ENCODE measurements at places on chromosomes 16 and 17.

GRCh38 chr17:17533901-17534441 lies 37.8 kb upstream of the RASD1 start:
- no peak for DNase-seq

DNA sequence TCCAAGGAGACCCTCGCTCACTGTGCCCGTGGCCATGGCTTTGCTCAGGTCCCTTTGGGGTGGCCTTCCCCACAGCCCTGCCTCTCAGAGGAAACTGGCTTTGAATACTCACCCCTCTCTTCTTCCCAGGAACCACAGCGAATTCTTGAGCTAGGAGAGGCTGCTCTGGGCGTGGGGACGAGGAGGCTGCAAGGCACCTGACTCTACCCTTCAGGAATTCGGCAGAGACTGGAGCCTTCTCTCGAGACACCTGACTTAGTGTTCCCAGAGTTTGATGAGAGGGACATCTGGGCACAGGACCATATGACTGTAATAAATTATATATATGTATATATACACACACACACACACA lies 6.2 kb downstream of the LLGL2 start:
- no peak for DNase-seq

GRCh38 chr17:12095522-12095921 lies 74.8 kb downstream of the MAP2K4 start:
- no peak for DNase-seq

DNA sequence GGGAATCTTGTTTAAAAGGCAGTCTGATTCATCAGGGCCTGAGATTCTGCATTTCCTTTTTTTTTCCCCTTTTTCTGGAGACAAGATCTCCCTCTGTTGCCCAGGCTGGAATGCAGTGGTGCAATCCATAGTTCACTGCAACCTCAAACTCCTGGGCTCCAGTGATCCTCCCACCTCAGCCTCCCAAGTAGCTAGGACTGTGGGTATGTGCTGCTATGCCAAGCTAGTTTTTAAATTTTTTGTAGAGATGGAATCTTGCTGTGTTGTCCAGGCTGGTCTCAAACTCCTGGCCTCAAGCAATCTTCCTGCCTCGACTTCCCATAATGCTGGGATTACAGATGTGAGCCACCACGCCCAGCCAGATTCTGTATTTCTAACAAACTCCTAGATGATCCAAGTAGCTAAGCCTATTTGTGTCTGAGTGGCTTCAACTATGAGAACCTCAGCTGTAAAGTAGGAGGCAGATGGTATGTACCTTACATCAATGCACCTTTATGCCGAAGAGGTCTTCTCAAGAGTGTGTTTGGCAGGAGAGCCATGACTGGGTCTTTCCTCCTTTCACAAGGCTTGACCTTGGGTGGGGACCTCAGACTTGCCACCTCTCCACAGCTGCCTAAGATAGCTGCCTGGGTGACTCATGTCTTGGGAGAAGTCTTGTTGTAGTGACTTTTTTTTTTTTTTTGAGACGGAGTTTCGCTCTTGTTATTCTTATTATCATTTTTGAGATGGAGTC lies 10.9 kb downstream of the LDAF1 start:
- no peak for DNase-seq

DNA sequence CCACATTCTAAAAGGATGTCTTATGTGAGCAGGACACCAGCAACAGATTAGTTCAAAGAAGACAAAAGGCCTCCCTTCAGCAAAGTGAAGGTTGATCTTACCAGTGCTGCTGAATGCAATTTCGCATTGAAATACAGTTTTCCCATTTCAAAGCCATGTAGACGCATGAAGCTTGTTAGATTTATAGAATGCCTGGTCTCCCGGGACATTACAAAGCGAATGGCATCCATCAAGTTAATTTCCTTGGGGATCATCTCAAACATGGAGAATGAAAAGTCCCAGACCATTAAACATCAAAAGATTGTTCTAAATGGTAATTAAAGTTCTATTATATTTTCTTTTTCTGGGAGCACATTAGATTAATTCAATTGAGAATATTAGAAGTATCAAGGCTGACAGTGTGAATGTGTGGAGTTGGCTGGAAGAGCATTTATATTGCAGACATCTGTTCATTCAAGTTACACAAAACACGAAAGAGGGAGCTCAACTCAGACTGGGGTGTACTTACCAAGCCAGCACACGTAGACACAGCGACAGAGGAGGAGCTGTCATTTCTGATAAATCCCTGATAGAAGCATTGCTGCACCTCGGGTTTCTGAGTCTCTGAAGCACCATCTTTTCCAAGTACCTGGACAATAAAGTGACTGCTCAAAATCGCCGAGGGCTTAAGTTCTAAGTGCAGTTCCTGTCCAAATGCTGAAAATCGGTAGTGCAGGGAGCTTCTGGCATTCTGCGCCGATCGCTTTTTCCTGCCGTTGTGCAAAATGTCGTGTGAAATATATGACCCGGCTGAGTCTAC lies 3.8 kb downstream of the ADAMTS18 start:
- no peak for DNase-seq

DNA sequence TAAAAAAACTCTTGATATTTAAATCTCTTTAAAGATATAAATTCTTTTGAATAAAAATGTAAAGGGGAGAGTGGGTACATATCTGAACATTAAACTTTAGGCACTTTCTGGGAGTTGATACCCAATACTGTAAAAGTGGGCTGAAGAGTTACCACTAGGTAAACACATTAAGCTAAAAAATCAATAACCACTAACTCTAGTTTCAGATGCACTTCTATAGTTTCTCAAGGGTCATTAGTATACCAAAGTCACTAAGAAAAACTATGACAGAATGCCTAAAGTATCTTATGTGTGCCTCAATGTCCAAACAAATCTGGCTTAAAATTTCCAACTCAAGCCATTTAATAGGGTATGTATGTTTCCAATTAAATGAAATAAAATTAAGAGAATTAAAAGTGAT lies 13.1 kb upstream of the CFDP1 start:
- no peak for DNase-seq

- DNase-seq = no peak
These were observed 35.0 kb upstream of the MNT start for GRCh38 chr17:2435862-2436261.

GRCh38 chr16:81315271-81316175 lies 761 bp downstream of the GAN start:
- DNase-seq = peak; percentile 65

GRCh38 chr16:59339871-59340270 lies 605.8 kb upstream of the GOT2 start:
- no peak for DNase-seq

DNA sequence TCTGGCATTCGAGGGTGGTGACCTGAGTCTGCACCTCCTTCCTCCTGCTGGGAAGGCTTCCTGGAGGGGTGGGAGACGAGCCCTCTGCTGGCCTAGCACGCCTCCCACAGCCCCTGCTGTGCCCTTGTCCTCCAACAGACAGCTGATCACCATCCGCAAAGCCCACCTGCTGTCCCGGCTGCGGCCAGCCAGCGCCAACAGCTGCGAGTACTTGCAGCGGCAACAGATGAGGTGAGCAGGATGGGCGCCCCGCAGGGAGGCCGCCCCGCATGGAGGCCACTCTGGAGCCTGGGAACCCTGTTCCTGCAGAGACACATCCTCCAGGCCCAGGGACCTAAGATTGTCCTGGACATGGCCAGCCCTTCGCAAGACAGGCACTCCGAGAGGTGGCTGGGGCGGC lies 21.6 kb downstream of the UBALD1 start:
- DNase-seq = no peak

DNA sequence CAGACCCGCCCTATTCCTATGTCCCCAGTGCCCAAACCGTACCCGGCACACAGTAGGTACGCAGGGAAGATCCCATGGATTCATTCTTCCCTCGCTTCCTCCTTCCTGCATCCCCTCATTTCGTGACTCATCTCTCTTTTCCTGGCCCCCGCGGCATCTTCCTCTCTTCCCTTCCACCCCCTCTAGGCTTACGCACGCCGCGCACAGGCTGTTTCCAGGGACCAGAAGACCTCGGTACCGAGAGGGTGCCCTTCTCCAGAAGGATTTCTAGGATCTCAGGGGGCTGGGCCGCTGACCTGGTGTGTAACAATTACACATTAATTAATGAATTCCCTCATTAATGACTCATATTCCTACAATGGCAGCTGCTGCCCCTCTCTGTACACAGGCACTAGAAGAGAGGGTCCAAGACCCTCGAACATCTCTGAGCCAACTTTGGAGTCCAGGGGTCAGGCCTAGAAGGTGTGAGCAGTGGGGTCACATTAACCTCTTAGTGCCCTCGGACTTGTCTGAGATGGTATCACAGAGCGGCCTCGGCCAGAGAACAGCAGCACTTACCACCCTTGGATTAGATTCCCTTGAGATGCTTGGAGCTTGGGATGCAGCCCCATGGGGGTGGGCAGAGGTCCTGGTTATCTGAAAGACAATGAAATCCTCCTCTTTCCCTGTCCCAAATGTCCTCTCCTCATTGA lies 16.8 kb upstream of the PLLP start:
- DNase-seq = no peak

GRCh38 chr17:81841866-81842265 lies 7.0 kb upstream of the PPP1R27 start:
- DNase-seq = no peak

DNA sequence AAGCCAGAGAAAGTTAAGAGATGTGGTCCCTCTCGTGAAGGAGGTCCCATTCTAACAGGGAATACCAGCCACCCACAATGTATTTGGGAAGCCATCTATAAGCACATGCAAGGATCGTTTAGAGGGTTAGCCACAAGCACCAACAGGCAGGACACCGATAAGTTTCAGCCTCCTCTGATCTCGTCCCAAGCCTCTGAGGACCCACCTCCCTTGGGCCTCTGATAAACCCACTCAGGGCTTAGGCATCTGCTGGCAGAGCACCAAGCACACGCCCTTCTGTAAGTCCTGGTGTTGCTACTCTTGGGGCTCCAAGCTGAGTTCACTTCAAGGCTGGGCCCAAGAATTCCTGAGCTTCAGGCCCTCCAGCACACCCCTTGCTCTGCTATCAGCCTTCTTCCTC lies 5.4 kb upstream of the PNPO start:
- no peak for DNase-seq

DNA sequence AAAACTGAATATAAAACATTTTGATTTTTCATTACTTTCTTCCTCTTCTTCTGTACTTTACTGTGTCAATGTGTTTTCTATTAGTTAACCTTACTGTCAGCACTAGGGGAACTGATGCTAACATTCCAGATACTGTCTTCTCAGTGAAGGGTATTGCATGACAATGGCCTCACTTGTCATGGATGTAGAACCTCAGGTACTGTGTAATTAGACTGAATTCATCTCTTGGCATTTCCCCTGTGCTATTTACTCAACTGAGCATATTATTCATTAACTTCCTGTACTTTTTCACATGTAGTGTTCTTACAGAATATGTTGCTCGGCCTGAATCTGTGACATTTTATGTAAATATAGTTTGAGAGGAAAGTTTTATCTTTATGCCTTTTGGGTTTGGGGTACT lies 237.0 kb downstream of the CA10 start:
- no peak for DNase-seq

DNA sequence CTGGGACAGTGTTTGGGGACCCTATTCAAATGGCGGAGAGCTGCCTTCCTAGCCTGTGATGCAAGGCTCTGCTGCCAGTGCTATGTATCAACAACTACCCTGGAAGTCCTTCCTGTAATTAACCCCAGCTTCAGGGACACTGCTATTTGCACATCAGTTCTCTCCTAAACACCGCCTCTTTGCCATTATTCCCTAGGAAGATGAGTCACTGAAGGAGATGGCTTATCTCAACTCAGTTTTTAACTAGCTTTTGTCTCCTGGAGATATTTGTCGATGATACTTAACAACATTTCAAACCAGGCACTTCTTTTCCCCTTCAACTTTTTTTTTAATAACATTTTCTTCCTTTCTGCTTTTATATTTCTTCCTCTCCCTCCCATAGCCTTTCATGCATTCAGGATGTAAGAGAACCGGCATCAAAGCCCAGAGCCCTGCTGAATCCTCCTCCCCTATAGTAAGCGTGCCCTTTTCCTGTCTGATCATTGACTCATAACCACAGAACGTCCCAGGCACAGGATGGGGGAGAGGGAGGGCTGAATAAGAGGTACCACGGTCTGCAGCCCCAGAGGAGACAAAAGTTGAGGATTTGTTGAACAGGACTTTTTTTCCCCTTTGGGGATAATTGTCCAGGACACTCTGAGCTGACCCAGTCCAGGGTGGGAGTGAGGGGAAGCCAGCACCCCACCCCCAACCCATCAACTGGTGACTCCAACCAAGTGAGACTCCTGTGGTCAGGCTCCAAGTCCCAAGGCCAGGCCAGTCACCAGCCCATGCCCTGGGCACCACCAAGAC lies 387.8 kb upstream of the SALL1 start:
- no peak for DNase-seq

GRCh38 chr16:252366-253337 lies 18.0 kb downstream of the FAM234A start:
- peak; percentile 67 for DNase-seq

- DNase-seq = peak; percentile 25
These were observed 7.1 kb downstream of the AKAP1 start for GRCh38 chr17:57092171-57092570.

DNA sequence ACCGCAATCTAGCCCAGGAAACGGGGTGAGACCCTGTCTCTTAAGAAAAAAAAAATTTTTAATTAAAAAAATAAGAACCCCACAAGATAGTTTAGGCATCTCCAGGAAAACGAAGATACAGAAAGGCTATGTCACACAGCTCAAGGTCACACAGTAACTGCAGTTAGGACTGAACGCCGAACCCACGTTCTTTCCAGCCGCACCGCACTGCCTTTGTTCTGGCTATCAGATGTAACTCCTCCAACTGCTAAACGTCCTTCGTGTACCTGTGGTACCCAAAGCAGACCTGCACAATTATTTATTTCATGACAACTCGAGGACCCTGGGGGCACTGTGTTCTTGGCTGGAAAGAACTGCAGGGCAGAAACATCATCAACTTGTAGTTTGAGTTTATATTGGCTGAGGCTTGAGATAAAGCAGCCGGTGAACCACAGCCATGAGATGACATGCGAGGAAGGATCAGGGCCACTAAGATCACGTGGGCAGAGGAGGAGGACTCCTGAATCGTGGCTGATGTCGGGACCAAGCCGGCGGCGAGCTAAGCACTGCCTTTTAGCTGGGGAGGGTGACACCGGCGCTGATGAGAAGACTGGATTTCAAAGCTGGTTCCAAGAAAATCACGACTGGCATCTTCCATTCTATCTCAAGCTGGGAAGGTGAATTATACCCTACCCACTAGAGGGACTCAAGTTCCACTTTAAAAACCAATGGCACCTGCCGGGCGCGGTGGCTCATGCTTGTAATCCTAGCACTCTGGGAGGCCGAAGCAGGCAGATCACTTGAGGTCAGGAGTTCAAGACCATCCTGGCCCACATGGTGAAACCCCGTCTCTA lies 20.7 kb upstream of the MNT start:
- no peak for DNase-seq

- no peak for DNase-seq
These were observed 396.6 kb downstream of the CPPED1 start for GRCh38 chr16:12406926-12407690.

GRCh38 chr16:3009568-3010390 lies 2.9 kb upstream of the CLDN9 start:
- no peak for DNase-seq

GRCh38 chr16:49000594-49000993 lies 281.0 kb downstream of the CBLN1 start:
- no peak for DNase-seq

GRCh38 chr16:79639576-79640311 lies 39.2 kb upstream of the MAF start:
- DNase-seq = peak; percentile 11

- DNase-seq = no peak
These were observed 14.2 kb upstream of the CD300A start for GRCh38 chr17:74452033-74452840.
